Stimulated activated CD8-positive, alpha-beta memory T cell treated with anti-CD3 and anti-CD28 coated beads, Interleukin-4, amount 100 ng/mL, for 1 hour (primary cell): ENCODE measurements at places on chromosomes 12 and 14.

- DNase-seq = peak; percentile 47
These were observed at the start of gene TSPAN9 for GRCh38 chr12:3076730-3077571. TSS of gene TSPAN9 (plus strand) at chr12:3077379. CDS start at chr12:3201194, 123,815 bp downstream.

- no peak for DNase-seq
These were observed 25.0 kb downstream of the GOLGA5 start for GRCh38 chr14:92819011-92819597.

DNA sequence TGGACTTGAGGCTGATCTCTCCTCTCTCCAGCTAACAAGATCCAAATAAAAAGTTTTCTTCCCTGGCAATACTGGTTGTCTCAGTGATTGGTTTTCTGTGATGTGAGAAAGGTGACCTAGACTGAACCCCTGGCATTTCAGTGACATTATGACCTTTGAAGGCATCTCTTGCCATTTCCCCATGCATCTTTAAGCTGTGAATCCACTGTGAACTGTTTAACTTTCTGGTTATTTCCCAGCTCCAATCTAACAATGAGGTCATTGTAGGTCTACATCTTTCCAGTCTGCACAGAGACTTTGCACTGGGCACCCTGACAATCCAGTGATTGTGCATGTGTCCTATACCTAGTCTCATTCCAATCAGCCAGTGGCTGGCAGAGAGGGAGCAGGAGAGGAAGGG is 155.9 kb upstream of the NUDT4 start:
- no peak for DNase-seq

DNA sequence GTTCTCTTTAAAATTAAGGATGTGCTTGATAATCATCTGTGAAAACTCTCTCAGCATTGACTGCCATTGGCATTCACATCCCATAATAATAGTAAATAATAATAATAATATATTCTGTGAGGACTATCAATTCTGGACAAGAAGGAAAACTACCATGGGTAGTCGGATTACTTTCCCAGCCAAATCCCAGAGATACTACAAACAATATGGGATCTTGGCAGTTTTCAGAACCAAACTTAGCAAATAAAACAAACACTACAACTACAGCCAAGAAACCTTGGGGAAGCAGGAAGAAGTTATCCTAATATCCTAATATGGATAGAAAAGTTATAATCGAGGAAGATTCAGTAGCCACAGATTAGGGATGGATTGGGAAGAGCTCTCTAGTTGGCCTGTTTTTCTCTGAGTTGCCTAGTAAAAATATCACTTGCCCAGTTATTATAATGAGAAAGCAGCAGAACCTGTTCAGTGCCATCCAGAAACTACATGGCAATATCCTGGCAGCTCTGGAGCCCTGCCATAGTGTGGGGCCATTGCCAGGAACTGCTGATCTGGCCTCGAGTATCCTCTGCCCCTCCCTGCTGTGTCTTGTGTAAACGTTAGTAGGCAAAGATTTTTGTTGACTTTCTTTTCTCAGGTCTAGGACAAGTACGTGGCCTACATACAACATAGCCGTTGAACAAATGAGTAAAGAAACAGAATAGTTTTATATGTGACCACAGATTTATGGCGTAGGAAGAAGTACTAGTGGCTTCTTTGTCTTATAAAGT is 193.5 kb downstream of the SLC2A13 start:
- DNase-seq = no peak

GRCh38 chr12:76234741-76235140 is 113.5 kb downstream of the BBS10 start:
- DNase-seq = no peak

DNA sequence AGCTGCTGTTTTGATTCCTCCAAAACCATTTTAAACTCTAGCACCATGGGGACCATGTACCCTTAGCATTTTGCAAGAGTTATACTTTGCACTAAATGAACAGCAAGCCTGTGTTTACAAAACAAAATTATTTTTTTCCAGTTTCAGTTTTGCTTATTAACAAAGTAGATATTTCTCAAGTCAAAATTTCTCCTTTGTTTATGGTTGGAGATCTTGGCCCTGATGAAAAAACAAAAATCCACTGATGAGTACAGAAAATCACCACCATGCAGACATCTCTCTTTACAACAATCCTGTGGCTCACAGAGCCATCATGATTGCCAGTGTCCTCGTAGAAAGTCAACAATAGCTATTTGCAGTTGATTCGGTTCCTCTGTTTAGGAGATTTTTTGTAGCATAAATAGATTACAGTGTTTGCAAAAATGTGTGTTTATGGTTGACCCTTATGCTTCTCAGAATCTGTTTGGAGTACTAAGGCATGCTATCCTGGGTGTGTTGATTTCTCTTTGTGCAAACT is 201.1 kb upstream of the NUDT4 start:
- no peak for DNase-seq

- DNase-seq = no peak
These were observed 130.8 kb upstream of the PRKD1 start for GRCh38 chr14:30058401-30058800.

- no peak for DNase-seq
These were observed 787 bp upstream of the PRMT5 start for GRCh38 chr14:22929961-22930364.

- DNase-seq = no peak
These were observed 26.9 kb upstream of the LGALS3 start for GRCh38 chr14:55102141-55102621.

GRCh38 chr12:95605875-95606274 is 54.6 kb upstream of the USP44 start:
- no peak for DNase-seq

DNA sequence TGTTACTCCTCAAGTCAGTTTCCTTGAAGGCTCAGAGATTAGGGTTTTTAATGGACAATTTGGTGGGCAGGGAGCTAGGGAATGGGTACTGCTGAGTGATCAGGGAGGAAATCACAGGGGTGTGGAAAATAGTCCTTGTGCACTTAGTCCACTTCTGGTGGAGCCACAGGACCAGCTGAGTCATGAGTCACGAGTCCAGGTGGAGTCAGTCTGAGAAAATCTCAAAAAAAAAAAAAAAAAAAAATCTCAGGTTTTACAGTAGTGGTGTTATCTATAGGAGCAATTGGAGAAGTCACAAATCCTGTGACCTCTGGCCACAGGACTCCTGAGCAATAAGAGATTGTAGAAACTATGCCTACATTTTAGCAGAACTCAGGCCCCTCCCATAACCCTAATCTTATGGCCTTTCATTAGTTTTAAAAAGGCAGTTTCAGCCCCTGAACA is 28.2 kb upstream of the AMN1 start:
- no peak for DNase-seq

DNA sequence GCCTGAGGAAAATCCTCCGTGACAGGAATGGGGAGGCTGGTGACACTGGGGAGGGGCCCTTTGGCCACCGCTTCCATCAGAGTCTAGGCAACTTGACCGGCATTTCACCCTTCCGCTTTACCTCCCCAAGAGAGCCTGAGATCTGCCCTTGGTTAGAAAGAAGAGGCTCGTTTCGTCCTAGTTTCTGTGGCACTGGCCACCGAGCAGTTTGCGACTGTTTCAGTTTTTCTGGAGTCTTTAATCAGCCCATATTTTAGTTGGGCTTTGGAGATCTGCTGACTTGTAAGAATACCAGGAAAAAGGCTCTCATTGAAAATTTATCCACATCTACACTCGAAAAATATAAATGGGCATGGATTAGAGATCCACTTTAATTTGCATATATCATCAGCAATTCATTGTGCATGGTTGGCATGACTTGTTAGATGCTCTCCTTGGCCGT is 414 bp upstream of the ANKS1B start:
- DNase-seq = no peak

DNA sequence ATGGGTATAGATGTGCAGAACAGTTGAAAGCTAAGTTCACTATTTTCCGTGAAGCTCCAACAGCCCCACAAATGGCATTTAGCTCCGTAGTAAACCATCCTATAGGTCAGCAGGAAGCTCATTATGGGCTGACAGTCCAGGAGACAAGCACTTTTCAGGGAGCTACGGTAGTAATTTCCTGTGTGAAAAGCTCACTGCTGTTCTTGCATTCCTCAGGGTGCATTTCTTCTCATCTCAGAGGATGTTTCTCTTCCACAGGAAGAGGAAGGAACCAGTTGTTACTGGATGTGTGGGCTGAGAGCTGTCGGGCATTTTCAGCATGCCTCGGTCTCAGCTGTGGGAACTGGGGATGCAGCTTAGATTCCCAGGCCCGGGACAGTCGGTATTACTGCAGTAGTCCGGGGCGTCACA is 72.8 kb downstream of the GALNT4 start:
- DNase-seq = no peak

DNA sequence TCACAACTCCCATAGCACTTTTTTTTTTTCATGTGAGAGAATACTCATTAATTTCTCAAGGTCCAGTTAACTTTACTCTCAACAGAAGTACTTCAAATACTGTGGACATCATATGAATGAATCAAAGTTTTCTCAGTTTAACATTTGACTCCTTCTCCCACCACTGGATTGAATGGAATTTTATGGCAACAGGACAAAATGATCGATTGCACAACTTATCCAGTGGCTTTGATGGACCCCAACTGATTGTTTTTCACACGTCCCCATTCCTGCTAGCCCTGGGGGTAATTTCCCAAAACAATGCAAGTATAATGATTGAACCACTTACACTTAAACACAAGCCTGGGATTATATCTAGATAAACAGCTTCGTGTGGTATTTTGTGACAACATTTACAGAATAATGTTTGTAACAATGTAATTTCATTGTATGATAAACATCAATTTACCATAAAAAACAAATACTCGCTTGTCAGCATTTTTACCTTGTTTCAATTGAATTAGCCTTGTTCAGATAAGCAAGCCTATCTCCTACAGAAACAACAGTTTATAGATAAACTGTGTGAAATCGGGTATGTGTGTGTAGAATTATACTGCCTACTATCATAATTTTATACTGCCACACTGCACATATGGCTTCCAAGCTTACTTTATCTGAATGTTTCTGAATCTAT is 60.9 kb downstream of the SOX5 start:
- no peak for DNase-seq
